ENCODE measurements at places on chromosomes 2 and 18.
A peak's percentile ranks its signal among the peaks of the same experiment; 100 is the strongest.

DNA sequence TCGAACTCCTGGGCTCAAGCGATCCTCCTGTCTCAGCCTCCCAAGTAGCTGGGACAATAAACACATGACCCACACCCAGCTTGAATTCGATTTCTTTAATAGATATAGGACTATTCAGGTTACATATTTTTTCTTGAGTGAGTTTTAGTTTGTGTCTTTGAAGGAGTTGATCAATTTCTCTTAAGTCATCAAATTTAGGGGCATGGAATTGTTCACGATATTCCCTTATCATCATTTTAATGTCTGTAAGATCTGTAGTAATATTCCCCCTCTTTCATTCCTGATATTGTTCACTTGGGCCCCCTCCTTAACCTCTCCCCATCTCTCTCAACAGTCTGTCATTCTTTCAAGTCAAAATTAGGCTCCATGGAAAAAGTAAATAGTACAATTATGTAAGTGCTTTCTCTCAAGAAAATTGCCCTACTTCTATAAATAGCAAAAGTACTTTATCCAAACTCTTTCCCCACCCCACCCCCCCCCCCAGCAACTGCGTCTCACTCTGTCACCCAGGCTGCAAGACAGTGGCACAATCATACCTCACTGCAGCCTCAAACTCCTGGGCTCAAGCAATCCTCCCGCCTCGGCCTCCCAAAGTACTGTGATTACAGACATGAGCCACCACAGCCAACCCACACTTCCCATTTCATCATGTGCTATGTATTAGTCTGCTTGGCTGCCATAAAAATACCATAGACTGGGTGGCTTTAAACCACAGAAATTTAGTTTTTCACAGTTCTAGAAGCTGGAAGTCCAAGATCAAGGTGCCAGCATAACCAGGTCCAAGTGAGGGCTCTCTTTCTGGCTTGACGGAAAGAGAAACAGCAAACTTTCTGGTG is 20.1 kb downstream of the WDR33 start:
- DNase-seq: no peak

- DNase-seq: no peak
Observed at GRCh38 chr18:63152096-63152495, 167.5 kb downstream of the BCL2 start.

- no peak for DNase-seq
Observed at GRCh38 chr18:710418-711300, 1.8 kb downstream of the ENOSF1 start.

DNA sequence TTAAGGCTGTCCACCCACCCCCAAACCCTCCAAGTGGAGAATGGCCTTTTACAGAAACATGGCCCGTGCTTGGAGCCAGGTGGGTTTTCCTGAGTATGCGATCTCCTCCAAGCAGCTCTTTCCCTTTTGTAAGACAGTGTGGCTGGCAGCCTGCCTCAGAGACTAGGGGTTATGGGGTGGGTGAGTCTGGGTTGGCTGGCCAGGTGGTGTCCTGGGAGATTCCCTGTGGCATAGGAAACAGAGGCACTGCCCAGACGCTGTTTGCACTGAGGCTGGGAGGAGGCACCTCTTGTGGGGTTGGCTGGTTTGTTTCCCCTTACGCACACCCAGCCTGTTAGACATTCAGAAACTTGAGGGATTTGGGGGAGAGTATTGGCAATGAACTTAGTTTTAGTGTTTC is 82.3 kb upstream of the MCFD2 start:
- no peak for DNase-seq

DNA sequence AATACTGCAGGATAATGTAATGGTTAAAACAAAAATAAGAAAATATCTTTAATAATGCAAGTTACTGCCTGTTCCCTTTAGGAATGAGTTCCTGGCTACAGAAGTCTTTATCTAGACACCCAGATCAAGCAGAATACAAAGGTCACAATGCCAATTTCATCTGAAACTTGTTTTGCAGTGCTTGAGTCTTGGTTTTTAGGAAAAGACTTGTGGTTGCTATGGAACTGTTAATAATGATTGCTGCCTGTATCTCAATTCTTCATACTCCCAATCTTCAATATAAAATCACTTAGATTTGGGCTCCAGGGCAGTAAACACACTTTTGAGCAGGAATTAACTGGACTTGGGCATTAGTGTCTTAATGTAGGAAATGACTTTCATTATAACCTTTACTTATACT is 14.2 kb downstream of the CAVIN2 start:
- no peak for DNase-seq

DNA sequence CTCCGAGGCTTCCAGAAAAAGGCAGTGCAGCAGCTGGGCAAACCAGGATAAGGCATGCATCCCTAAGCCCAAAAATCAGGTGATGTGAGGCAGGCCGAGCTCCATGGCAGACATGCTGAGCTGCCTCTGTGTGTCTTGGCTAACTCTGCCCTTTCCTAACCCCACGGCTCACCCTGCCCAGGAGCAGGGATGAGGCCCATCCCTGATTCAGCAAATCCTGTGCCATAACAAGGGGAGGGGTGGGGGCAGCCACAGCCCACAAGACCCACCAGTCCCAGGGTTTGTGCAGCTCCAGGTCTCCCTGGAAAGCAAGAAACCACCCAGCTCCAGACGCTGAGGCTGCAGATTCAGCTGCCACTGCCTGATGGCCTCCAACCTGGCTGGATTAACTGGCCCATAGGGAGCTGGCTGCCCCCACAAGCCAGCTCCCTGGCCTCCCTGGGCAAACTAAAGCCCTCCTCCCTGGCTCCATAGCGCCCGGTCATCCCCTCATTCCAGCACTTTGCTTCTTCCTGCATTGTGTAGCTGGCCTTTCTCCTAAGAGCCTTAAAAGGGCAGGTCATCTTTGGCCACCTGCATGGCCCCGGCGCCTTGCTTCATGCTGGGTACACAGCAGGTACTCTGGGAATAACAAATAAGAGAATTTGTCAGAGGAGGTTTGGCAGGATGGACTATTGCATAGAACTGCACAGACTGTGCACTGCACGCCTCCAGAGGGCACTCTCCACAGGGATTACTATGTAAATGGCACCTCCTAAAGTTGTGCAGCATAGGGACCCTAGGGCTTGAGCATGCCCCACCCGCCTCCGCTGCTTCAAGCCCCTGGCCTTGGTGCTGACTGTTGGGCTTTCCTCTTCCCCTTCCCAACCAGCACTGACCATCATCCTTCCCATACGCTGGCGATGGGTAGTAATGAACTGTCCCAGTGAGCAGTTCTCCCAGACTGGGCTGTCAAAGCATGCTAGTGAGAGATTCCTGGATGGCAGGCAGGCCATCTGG is 10.7 kb downstream of the STEAP3 start:
- peak; percentile 31 for DNase-seq

DNA sequence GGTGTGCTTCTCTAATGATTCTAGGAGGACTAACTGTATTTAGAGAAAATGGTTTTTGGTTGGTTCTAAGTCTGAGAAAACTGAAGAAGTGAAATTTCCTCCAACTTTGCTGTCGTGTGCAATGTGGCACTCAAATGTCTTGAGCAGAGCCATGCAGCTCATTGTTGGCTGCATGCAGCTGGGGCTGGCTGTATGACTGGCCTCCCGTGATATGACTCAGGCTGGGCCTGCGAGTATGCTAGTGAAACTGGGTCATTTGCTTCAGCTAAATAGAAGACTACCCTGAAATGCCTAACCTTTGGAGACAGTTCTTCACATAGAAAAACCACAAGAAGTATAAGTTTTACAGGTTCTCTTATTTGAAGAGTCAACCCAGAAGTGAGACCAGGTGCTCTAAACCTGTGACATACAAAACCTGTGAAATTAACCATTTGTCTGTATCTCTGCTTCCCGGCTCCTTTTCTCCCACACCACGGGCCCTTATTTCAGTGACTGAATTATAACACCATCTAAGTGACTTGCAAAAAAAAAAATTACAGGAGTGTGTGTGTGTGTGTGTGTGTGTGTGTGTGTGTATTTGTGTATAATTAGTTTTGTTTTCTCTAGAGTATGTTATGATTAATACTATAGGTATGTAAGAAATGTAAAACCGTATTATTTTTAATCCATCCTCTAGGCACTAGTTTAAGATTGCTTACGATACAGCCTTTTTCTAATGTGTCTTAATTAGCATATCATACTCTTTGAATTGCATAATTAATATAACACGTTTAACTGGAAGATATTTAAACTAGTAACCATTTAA is 15.9 kb downstream of the POLI start:
- DNase-seq: peak; percentile 71

- no peak for DNase-seq
Observed at GRCh38 chr2:232521098-232521497, 910 bp downstream of the PRSS56 start.

GRCh38 chr2:126656431-126657147 is 631 bp downstream of the GYPC start:
- peak; percentile 50 for DNase-seq

- DNase-seq: no peak
Observed at GRCh38 chr2:6418291-6418690, 447.4 kb downstream of the CMPK2 start.

DNA sequence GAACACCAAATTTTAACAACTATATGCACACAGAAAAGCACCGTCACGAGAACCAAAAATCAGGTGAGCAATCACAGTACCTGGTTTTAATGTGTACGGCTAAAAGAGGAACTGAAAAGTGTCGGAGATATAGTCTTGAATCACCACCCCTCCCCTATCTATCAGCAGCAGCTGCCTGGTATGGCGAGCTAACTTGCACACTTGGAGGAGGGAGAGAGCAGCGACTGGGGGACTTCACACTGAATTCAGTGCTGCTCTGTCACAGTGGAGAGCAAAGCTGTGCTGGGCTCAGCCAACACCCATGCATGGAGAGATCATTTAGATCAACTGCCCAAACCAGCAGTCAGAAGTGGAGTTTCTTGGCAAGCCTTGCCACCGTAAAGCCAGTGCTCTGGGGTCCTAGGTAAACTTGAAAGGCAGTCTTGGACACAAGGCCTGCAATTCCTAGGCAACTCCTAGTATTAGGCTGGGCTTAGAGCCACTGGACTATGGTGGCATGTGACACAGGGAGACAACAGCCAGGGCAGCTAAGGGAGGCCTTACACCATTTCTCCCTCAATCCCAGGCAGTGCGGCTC is 89.2 kb upstream of the CD226 start:
- no peak for DNase-seq

GRCh38 chr2:113980946-113981345 is 91.1 kb downstream of the ACTR3 start:
- peak; percentile 89 for DNase-seq

GRCh38 chr2:29070526-29070925 is 3.8 kb downstream of the PCARE start:
- no peak for DNase-seq

GRCh38 chr2:146623771-146624170 is 1221.1 kb upstream of the ACVR2A start:
- DNase-seq: peak; percentile 45

- no peak for DNase-seq
Observed at GRCh38 chr2:233462202-233462785, 104.3 kb downstream of the USP40 start.

GRCh38 chr18:79200546-79201268 is 131.5 kb downstream of the ATP9B start:
- DNase-seq: peak; percentile 20

- no peak for DNase-seq
Observed at GRCh38 chr2:149080971-149081370, 42.5 kb downstream of the LYPD6B start.

- DNase-seq: no peak
Observed at GRCh38 chr2:176752295-176752694, 460.3 kb upstream of the HNRNPA3 start.

GRCh38 chr2:218319813-218320365 is 27.6 kb upstream of the TMBIM1 start:
- DNase-seq: no peak

DNA sequence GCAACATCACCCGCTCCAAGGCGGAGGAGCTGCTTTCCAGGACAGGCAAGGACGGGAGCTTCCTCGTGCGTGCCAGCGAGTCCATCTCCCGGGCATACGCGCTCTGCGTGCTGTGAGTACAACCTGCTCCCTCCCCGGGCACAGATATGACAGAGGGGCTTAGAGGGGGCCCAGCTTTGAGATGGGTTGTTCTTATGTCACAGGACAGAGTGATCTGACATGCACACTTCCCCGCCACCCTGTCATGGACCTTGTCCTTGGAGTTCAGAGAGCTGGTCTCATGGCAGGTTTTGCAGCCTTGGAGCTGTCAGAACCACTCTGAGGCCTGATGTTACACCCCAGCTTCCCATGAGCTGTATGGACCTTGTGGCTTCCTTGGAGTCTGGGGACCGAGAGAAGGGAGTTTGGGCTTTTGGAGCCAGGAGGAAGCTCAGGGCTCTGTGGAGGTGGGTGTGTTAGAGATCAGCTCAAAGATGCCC is 398 bp downstream of the INPP5D start:
- no peak for DNase-seq

GRCh38 chr18:10421859-10422258 is 32.6 kb upstream of the APCDD1 start:
- peak; percentile 68 for DNase-seq

GRCh38 chr2:196453613-196454047 is 185.9 kb upstream of the CCDC150 start:
- DNase-seq: peak; percentile 44

GRCh38 chr2:227612546-227613271 is 1.9 kb downstream of the SCYGR3 start:
- no peak for DNase-seq

DNA sequence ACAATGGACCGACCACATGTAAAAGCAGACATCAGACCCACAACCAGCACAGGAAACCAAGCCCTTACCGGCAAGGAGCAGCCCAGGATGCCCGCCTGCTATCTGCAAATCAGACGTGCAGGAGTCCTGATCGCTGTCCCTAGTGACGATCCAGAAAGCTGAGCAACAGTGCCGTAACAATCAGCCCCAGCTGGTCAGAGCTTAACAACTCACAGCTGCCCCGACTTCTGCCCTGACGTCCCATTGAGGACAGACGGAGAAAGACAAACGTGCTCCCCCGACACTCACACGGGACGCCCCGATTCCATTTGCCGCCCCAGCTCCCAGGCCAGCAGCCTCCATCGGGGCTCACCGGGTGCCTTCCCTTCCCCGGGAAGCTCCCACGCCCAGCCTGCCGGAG is 39.8 kb upstream of the PXDN start:
- DNase-seq: no peak

DNA sequence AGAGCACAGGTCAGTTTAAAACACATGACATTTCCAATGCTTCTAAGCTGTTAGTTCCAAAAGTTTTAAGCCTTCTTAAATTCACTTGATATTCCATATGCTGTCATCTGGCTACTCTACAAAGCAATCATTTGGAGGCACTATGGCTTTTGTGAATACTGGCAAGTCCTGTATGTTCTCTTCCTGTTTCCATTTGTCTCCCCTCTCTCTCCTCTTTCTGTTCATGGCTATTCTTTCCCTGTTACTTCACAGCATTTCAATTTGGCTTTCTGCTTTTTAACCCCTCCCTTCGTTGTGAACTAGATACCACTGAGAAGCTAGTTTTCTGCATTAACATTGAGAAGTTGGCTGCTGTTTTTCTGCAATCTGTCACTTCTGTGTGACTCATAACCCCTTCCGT is 1337.2 kb upstream of the CELF4 start:
- DNase-seq: no peak

All from fibroblast of skin of back (primary cell).